ENCODE measurements at places on chromosomes 1 and 21.

- DNase-seq = no peak
Observed at GRCh38 chr1:115400426-115400825, 62.4 kb upstream of the NGF start.

DNA sequence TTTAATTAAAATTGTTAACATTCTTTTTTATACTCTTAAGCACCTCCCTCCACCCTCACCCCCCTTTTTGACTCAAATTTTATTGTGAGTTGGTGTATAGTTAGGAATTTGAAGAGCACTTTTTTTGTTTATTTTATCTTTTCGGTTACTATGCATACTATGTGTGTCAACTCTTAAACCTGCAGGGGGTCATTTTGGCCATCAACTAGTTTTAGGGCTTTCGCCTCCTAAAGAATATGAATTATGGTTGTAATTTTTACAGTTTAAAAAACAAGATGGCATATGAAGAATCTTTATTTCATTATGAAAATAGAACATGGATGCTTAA lies 9.7 kb downstream of the BACH1 start:
- no peak for DNase-seq

DNA sequence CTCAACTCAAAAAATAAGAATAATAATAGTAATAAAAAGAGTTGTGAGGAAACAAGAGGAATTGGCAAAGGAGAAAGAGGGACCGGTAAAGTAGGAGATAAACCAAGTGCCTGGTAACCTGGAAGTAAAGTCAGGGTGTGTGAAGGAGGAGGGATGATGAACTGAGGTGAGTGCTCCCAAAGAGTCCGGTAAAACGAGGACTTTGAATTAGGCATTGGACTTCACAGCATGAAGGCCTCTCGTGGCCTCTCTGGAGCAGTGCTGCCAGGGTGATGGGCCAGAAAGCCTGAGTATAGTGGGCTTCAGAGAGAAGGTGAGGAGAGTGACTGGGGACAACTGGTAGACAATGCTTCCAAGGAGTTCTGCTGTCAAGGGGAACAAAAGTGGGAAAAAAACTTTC lies 17.6 kb downstream of the RPL11 start:
- DNase-seq = no peak

- no peak for DNase-seq
Observed at GRCh38 chr1:203265541-203265940, 36.1 kb upstream of the CHIT1 start.

- DNase-seq = no peak
Observed at GRCh38 chr21:32653326-32653901, 41.2 kb upstream of the CFAP298 start.

- DNase-seq = no peak
Observed at GRCh38 chr1:78177708-78178270, 132.0 kb downstream of the GIPC2 start.

DNA sequence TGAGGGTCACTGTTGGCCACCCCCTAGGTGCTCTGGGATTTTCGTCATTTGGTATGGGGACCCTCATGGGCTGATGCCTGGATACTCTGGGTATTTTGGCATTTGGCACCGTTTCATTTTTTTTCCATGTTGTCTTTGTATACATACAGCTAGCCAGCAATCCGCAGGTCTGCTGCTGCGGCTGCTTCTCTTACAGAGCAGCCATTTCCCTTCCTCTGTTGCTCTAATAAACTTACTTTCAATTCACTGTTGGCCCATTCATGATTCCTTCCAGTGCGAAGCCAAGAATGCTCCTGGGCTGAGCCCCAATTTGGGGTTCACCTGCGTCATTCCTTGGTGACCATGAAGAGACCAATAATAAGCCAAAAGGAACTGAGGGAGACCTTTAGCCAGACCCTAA lies 21.5 kb downstream of the GON4L start:
- no peak for DNase-seq

DNA sequence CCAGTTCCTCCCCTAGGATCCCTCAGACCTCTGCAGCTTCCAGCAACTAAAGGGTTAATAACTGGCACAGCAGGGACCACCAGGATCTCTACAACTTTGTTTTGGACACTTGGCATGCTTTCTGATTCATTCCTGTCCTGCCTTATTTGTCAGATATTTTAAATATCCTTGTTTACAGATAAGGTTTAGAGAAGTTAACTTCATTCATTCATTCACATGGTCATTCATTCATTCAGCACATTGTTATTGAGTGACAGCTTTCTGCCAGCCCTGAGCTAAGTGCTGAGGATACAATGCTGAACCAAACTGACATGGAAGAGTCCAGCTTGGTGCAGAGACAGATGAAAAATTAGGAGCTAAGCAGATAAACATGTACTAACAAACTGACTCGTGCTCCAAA lies 8.8 kb upstream of the PHC2 start:
- no peak for DNase-seq

GRCh38 chr21:27408826-27409225 lies 441.9 kb upstream of the ADAMTS5 start:
- no peak for DNase-seq

DNA sequence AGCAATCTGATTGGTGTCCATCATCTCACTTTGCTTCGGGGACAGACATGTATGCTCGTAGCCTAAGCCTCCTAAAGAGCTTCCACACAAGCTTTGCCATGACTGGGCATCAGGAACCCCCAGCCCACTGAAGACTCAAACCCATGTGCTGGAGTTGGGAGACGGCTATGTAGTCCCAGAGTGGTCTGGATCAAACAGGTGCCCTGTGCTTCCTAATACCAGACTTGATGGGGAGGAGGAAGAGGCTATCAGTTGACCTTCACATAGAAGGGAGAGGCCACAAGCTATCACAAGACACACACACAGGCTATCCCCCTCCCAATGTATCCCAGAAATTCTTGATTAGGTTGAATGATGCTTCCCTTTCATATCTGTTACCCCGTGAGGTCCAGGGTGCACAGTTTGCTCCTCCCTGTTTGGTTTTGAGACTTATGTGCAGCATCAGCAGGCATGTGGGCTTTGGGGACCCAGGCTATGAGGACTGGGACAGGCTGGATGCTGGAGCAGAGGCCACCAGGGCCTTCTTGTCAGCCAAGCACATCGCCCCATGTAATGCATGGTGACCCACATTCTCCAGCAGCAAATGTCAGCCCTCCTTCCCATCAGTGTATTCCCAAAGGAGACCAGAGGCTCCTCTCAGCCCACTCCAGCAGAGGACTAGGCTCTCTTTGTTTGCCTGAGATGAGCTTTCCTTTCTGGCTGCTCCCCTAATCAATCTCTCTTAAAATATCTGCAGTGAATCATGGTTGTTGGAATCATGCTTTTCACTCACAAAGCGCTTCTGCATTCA lies 159.8 kb downstream of the GRIK3 start:
- DNase-seq = no peak

GRCh38 chr21:27596196-27596595 lies 629.3 kb upstream of the ADAMTS5 start:
- DNase-seq = no peak

DNA sequence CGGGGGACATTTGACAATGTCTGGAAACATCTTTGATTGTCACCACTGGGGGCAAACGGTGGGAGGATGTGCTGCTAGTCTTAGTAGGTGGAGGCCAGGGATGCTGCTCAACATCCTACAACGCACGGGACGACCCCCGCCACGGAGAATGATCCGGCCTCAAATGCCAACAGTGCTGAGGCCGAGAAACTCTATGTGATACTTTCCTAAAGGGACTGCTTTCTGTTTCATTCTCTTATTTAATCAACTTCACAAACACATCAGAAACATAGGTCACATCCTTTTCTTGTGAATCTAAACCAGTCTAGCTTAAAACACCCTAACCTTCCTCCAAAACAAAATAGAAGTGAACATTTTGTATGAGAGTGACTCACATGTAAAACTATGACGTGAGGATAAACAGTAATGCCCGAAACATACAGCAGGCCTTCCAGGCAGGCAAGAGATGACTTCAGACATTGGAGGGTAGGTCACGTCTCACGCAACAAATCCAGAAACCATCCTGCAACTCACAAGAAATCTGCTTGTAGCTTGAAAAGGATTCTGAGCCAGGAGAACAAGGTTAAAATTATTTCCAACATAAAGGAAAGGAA lies 37.2 kb upstream of the ETS2 start:
- DNase-seq = no peak

DNA sequence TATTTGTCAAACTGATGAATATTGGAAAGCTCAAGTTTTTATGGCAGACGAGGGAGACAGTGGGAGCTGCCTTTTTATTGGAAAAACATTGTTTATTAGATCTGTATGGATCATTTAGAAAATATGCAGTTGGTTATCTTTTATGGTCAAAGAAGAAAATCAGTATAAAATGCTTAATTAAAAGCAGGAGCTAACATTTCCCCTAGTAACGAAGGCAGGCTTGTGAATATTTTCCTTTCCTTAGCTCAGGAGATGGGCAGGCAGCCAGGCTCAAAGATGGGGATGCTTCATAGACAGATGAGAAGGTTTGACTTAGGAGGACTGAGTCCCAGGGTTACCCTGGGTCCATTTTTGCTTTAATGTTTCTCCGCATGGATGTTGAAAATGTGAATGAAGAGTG lies 26.0 kb downstream of the ROR1 start:
- no peak for DNase-seq

GRCh38 chr1:31977385-31978131 lies 36.1 kb upstream of the KHDRBS1 start:
- DNase-seq = no peak

DNA sequence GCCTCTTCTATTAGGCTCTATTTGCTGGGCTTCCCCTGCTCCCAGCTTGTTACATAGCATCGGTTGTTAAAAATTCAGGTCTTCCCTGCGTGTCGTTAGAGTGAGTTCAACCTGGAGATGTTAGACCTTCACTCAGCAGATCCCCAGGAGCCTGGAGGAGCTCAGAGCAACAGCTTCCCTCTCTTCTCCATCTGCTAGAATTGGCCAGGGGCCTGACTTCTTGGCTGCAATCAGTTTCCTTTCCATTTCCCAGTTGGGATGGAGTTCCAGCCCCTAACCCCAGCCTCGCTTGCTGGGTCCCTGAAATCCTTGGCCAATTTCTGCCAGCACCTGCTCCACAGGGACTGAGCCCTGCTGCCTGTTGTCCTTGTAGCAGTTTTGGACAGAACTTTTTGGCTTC lies 55.9 kb downstream of the MT1HL1 start:
- DNase-seq = no peak

GRCh38 chr1:192534666-192535065 lies 40.9 kb upstream of the RGS1 start:
- DNase-seq = no peak

GRCh38 chr1:15850471-15851001 lies 3.0 kb downstream of the SPEN start:
- no peak for DNase-seq

Data from stimulated activated CD8-positive, alpha-beta memory T cell treated with anti-CD3 and anti-CD28 coated beads, Interleukin-15, amount 100 ng/mL, for 24 hours (primary cell).